ENCODE measurements at places on chromosomes 6 and 20.

DNA sequence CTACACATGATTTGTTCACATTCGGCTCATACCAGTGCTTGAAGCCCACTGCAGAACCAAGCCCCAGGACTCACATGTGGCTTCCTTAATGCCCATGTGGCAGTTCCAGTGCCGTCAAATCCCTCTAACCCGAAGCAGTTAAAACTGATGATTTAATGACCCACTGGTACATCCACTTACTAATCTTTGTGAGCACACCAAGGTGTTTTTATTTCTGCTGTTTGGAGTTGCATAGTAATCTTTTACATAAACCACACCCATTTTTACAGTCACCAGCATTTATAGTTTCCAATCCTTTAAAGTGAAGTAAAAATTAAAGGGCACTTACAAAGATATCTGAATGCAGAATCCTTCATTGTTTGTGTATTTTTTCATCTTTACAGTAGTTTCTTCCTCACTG, 232.0 kb downstream of the ANKRD60 start:
- DNase-seq = no peak

GRCh38 chr6:113047932-113048331, 700.8 kb downstream of the RFPL4B start:
- DNase-seq = no peak

- peak; percentile 86 for DNase-seq
Measured at GRCh38 chr6:28136585-28137504, 4.8 kb upstream of the ZKSCAN8 start.

DNA sequence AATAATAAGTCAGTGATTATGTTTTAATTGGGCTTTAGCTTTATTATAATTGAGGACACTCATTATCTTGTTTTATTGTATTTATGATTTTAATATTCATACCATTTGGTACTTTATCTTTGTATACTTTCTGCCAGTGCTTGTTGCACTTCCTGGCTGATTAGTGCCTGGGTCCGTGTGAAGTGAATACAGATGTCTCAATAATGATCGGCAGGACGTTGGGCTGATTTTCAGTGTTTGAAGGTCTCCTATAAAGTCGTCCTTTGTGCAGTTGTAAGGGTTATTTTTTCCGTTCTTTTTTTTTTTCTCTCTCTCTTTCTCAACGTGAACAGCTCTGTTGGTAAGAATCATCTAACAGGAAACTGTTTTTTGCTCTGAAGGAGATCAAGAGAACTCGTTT, 450.0 kb upstream of the POU3F2 start:
- DNase-seq = no peak

GRCh38 chr6:33693186-33694105, 18.1 kb downstream of the UQCC2 start:
- no peak for DNase-seq

- DNase-seq = no peak
Measured at GRCh38 chr20:58136149-58136484, 92.3 kb downstream of the ANKRD60 start.

All from activated CD4-positive, alpha-beta T cell treated with anti-CD3 and anti-CD28 coated beads for 48 hours (primary cell).